CD8-positive, alpha-beta T cell (primary cell): ENCODE measurements at places on chromosomes 5 and 9.

GRCh38 chr9:78788101-78788500, 491.2 kb downstream of the PSAT1 start:
- DNase-seq: no peak

DNA sequence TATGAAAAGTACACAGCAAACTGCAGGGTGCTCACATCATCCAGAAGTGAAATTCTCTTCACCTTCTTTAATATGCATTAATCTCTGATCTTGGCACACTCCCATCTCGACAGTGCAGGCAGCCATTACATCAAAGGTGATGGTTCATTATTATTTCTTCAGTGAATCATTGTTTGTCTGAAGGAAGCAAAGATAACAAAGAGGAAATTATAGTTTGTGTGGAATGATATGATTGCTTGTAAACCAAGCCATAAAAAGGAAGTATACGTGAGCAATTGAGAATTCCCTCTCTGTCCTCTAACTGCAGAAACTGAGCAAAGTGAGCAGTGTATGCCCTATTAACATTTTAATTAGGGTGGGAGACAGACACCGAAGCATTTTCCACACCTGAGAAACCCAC, 171.6 kb upstream of the PPP1R2B start:
- DNase-seq: no peak

GRCh38 chr5:94102849-94103248, 361.4 kb upstream of the POU5F2 start:
- no peak for DNase-seq

GRCh38 chr9:94999832-95000231, 273.3 kb downstream of the AOPEP start:
- no peak for DNase-seq

DNA sequence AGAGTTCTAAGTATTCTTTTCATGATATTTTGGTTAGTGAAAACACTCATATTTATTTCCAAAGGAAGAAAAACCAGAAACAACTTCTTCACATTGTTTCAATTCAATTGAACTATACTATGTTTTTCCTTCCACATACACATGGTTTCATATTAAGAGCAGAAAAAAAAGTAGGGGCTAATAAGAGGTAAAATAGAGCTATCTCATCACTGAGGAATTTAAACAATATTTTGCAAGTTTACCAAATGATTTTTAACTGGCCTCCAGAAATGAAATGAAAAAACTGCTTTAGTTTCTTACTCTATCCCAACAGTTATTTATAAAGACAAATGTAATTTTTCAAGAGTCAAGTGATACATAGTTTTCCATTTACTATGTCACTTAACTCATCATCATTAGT, 233.5 kb downstream of the RFX3 start:
- no peak for DNase-seq

GRCh38 chr9:69898714-69899209, 78.1 kb downstream of the CFAP95 start:
- DNase-seq: no peak

DNA sequence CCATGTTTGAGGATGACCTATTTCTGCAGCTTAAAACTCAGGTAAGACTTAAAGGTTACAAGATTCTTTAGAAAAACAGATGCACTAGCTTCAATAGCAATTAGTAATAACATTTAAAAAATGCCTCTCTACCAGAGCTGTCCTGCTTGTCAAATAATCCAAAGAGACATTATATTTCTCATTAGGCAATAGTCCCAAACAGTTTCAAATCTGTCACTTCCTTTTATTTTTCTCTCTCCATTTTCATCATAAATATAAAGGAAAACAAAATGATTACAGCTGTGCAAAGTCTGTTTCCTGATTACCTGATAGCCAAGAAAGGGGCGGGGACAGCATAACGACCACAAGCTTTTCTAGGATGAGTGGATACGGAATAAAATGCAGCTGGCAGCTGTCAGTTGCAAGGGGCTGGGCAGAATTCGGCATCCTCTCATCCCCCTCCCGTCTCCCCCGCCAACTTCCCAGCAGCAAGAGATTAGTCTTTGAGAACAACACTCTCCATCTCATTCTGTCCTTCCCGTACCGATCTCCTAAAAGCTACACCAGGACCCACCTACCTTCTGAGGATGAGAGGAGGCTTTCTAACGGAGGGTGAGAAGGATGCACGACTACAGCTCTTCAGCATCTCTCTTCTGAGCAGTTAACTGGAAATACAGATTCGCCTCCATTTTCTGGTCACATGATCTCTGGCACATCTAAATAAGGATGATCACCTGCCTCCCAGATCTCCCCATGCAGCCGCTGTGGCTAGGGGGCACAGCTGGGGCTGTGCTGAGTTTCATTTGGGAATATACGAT, 72.5 kb upstream of the PCA3 start:
- DNase-seq: no peak

DNA sequence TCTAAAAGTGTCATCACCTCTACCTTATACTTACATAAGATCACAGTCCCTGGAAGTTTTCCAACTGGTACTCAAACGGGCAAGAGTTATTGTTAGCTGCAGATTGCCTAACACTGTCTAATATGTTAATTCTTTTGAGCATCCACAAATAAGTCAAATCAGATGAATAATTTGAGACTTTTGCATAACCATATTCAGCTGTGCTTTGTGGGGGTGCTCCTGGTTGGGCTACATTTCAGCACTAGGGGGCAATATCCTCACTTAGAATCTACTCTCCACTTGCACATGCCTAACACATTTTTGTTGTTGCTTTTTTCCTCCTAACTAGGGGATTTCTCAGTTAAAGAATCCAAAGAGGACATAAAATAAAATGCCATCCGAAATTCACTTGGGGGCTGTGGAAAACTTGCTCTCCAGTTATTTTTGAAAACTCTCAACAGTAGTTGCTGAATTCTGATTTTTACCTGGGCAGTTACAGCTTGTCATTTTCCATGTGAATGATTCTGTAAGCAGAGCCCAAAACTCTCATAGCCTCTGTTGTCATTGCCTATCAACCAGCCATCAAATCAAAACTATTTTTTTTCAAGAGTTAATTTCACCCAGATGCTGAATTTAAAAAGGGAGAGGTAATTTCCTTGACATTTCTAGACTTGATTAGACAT, 71.5 kb downstream of the TRIM36 start:
- no peak for DNase-seq
